ENCODE measurements at places on chromosomes 3 and 15.

GRCh38 chr3:13121553-13122001 is 48.3 kb upstream of the IQSEC1 start:
- DNase-seq: no peak

GRCh38 chr3:81406318-81406717 is 355.1 kb downstream of the GBE1 start:
- DNase-seq: no peak

DNA sequence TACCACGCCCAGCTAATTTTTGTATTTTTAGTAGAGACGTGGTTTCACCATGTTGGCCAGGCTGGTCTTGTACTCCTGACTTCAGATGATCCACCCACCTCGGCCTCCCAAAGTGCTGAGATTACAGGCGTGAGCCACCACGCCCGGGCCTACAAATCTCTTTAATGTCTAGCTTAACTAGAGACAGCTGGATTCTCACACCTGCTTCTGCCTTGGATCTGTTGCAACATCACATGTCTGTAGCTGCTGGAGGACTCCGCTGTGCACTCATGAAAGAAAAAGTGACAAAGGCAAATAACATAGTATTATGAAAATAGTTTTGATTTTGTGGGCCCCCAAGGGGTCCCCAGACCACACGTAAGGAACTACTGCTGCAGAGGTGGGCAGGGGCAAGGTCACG is 85.9 kb downstream of the NCEH1 start:
- no peak for DNase-seq

GRCh38 chr3:84538597-84538996 is 420.2 kb upstream of the CADM2 start:
- DNase-seq: no peak

DNA sequence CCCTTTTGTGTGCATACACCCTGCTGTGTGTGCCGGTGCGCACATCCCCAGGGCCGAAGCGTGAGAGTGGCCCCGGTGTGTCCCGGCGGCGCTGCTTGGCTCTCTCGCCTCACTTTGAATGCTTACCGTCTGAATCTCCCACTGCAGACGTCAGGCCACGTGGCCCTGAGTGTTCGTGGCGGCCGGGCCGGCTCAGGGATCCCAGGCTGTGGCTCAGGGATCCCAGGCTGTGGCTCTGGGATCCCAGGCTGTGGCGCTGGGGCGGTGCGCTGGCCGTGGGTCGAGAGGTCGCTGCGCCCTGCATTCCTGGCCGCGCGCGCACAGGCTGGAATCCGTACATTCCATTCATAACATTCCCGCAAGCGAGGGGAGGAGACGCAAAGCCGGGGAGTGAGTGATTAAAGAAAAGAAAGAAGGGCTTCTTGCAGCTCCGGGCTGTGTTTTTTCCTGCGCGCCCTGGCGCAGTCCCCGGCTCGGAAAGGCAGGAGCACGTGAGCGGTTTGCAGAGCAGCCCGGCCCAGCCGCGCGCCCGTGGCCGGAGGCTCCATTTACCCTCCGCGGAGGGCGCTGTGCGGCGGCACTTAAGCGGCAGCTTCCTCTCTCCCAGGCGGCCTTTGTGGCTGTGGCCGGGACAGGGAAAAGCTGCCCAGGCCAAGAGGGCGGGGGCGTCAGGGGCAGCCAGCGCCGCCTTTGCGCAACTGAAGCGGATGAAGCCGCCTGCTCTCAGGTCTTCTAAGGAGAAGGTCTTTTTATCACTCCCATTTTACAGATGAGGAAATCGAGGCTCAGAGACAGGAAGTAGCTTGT is 87.0 kb upstream of the ALDH1L1 start:
- no peak for DNase-seq
